ENCODE measurements at places on chromosomes 6 and 20.

- DNase-seq, result no peak
These were observed 1077.6 kb upstream of the MAP3K7 start for GRCh38 chr6:91664327-91664959.

DNA sequence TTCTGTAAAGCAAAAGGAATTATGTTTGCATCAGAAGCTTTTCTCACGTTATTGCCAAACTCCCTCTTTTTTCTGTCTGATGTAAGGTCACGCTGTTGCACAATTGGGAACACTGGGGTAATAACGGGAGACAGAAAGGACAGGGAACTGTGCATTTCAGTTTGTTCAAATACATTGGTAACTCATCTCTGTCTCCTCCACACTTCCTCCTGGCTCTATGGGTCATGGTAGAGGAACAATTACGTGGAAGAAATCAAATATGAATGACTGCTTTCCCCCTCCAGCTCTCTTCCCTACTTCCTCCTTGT lies 132.2 kb upstream of the TNFAIP3 start:
- no peak for DNase-seq

GRCh38 chr6:117919775-117920729 lies 13.0 kb downstream of the SLC35F1 start:
- DNase-seq, result no peak

GRCh38 chr6:169131390-169131789 lies 122.3 kb downstream of the THBS2 start:
- DNase-seq, result no peak

DNA sequence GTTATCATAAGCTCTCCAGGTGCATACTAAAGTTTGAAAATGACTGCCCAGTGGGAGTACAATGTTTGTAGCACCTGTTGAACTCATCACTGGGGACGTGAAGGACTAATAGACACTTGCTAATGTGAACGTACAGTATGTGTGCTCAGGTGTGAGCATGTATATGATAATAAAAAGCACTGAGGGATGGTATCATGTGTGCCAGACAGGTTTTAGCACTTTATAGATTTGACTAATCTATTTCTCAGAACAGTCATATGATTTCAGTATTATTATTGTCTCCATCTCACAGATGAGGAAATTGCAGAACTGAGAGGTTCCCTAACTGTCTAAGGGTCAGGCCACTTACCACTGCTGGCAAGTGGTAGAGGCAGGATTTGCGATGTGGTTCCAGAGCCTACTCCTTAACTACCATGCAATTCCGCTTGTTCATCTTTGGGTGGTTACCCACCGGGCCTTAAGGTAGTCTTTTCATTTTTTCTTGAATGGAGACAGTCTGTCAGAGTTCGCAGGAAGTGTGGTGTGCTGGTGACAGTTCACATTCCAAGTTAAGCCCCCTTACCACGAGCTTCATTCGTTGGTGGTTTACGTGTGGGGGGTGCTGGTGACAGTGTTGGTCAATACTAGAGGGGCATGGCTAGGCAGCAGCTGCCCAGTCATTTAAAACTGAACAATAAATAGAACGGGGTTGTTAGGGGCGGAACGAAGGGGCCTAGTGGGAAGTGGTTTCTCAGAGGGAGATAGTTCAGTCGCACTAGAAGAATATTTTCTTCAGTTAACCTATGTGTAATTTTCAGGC lies 46.8 kb downstream of the RREB1 start:
- no peak for DNase-seq

GRCh38 chr6:26452631-26453235 lies 5.0 kb upstream of the BTN2A1 start:
- DNase-seq, result no peak

DNA sequence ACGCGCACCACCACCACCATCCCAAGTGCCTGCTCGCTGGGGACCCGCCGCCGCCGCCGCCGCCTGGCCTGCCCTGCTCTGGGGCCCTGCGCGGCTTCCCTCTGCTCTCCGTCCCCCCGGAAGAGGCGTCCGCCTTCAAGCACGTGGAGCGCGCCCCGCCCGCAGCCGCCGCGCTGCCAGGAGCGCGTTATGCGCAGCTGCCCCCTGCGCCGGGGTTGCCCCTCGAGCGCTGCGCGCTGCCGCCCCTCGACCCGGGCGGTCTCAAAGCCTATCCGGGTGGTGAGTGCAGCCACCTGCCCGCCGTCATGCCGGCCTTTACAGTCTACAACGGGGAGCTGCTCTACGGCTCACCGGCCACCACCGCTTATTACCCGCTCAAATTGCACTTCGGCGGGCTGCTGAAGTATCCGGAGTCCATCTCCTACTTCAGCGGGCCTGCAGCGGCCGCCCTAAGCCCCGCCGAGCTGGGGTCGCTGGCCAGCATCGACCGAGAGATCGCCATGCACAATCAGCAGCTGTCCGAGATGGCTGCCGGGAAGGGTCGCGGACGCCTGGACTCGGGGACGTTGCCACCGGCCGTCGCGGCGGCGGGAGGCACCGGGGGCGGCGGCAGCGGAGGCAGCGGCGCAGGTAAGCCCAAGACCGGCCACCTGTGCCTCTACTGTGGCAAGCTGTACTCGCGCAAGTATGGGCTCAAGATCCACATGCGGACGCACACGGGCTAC lies 7.2 kb downstream of the PRDM13 start:
- no peak for DNase-seq

DNA sequence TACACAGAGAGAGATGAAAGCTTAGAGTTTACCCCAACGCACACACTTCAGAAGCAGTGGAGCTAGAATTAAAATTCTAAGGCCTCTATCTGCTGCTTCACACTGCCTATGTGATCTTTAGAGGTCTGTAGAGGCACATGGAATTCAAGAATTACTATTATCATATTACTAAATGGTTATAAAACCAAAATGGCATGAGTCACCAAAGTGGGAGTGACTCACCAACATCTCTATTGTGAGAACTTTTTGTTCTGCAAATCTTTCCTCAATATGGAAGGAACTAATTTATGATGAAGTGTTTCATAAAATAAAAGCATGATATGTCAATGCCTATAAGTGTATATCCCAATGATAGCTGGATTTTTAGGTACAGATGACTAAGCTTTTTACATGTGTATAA lies 28.5 kb upstream of the TMEM244 start:
- no peak for DNase-seq

GRCh38 chr20:52675375-52675774 lies 296.8 kb upstream of the TSHZ2 start:
- DNase-seq, result no peak

- no peak for DNase-seq
These were observed 3.6 kb upstream of the HS3ST5 start for GRCh38 chr6:114346451-114346850.

- DNase-seq, result no peak
These were observed 135.7 kb downstream of the ALDH8A1 start for GRCh38 chr6:134814076-134814695.

DNA sequence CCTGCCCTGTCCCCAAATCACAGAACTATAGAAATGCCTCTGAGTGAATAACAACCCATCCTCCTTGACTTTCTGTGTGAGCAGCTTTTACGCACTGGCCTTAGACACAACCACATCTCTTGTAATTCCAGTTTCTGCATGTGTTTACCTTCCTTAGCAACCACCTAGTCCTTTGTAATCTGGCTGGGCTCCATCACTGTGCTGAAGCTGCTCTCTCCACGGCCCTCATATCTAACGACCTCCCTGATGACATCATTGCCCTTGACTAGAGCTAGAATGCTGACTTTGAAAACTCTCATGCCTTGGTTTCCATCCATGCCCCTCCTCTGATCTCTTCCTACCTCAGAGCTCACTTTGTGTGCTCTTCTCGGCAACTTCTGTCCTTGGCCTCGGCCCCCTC lies 30.5 kb upstream of the GLP1R start:
- no peak for DNase-seq

DNA sequence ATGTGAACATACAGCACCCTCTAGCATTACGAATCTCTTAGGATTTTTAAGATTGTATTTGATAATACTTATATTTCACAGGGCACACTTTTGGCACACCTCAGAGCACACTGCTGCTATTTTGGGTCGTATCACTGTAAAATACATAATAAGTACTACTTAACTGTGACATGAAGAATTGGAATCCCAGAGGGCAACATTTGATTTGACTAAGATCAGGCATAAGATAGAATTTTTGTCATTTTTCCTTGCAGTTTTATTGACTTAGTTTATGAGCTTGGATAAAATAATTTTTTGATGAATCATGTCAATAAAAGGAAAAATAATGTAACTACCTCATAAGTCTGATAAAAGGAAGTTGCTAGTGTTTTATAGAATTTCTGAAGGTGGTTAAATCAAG lies 22.4 kb downstream of the MRS2 start:
- DNase-seq, result no peak

GRCh38 chr6:109165392-109165974 lies 70.2 kb downstream of the CEP57L1 start:
- DNase-seq, result no peak

GRCh38 chr6:50657513-50657912 lies 55.8 kb upstream of the TFAP2D start:
- DNase-seq, result no peak

DNA sequence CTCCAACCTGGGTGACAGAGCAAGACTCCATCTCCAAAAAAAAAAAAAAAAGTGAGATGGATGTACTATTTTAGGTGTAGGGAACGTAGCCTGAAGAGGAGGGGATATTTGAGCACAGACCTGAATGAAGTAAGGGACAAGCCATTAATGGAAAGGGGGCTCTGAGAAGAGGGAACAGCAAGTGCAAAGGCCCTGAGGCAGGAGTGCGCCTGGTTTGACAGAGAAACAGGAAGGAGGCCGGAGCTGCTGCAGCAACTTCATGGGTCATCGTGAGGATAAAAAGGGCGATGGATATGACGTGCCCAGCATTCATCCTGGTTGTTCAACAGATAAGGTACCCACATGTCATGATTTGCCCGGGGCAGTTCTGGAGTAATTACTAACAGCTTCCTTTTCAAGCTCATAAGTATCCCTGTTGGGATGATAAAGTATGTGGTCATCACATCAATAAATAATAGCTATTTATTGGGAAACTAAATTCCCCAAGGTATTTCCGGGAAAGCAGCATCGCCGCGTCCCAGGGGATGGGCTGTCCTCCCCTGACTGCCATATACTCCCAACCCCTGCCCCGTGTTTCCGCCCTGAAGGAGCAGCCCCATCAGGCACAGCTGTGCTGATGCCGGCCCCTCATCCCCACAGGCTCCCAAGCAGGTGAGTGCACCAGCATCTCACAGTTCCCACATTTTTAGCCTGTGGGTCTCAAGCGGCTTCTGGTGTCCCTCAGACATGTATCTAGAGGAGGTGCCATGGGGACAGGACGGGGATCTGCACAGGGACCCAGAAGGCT lies 43.4 kb downstream of the DLGAP4 start:
- no peak for DNase-seq

- no peak for DNase-seq
These were observed 14.1 kb upstream of the MAK start for GRCh38 chr6:10852361-10852960.

GRCh38 chr20:48283470-48284110 lies 498.3 kb upstream of the SULF2 start:
- DNase-seq, result no peak

DNA sequence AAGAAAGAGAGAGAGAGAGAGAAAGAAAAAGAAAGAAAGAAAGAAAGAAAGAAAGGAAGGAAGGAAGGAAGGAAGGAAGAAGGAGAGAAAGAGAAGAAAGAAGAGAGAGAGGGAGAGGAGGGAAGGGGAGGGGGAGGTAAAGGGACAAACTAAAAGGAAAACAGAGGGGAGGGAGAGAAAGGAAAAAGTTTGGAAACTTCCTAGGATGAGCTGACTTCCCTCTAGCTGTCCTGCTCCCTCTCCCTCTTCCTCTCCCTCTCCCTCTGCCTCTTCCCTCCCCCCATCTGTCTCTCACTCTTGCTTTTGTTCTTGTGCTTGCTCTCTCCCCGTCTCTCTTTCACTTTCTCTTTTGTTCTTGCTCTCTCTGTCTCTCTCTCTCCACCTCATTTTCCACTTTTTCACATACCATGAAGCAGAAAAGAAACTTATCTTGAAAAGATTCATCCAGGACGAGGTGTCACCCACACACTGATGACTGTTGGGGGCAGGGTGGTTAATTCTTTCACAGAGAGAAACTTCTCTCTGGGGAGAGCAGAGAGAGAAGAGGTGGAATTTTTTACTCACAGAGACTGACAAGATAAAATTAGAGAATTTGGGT lies 56.4 kb upstream of the DUSP22 start:
- peak; percentile 46 for DNase-seq

DNA sequence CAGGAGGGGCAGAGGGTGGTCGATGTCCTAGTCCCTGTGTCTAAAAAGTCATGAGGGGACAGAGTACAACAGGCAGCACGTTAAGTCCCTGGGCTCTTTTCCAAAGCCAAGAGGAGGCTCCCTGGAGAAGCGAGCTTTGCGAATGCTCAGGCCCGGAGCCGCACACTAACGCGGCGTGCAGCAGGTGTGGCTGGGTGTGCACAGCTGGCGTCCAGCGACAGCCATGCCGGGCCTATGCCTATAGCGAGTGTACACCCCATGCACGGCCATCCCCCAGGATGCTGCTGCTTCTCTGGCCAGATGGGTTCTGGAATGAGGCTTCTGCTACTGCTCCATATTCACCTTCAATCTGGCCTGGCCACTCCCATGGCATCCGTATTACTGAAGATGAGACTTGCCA lies 131.3 kb downstream of the PRND start:
- DNase-seq, result no peak

DNA sequence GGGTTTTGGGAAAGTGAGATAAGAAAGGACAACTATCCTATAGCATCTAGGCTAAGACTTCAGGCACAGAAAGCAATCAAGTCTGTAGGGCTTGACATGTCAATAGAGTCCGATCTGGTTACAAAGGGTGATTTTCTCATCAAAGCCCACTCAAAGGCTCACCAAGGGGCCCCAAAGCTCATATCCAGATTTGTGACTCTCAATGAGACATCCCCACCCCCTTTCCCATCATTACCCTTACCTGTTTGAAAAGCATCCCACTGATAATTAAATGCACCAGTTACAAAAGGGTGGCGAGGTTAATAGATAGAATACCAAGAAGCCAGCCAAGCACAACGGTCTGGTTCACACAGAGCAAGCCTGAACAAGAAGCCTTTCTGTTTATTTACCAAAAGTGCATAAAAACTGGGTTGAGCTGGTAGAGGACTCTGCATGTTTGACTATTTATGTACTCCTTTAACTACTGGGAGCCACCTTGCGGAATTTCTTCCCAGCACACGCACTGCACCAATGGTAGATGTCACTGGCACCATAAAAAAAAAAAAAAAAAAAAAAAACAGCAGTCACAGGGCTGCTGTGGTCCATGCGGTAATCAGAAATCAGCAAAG lies 6.1 kb downstream of the JAG1 start:
- DNase-seq, result no peak

- DNase-seq, result no peak
These were observed 39.9 kb downstream of the PYGB start for GRCh38 chr20:25287631-25288290.

GRCh38 chr6:41288030-41288753 lies 1.7 kb upstream of the TREM1 start:
- no peak for DNase-seq

- no peak for DNase-seq
These were observed 7.5 kb downstream of the FBXO5 start for GRCh38 chr6:152975204-152975915.

- DNase-seq, result no peak
These were observed 84.4 kb downstream of the SAMD3 start for GRCh38 chr6:130138116-130138908.

DNA sequence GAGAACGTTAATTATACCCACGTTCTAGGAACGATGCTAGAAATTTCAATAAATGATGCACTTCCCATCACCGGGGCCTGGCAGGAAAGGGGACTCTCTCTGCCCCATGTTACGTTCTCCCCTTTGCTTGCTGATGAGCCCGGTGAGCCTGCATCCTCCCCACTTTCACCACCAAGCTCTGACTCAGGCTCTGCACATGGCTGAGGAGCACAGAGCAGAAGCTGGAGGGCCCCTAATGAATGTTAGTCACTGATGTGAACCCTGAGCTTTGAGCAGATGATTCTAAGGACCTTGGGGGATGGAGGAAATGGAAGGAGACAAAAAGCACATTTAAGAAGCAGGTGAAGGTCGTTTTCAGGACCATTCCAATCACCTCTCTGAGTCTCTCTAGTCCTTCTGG lies 468.2 kb upstream of the ARID1B start:
- no peak for DNase-seq

Data from ACHN (cell line).